ENCODE measurements at places on chromosomes 6 and 20.

GRCh38 chr20:46013829-46014516 lies 5.3 kb downstream of the MMP9 start:
- peak; percentile 26 for DNase-seq

DNA sequence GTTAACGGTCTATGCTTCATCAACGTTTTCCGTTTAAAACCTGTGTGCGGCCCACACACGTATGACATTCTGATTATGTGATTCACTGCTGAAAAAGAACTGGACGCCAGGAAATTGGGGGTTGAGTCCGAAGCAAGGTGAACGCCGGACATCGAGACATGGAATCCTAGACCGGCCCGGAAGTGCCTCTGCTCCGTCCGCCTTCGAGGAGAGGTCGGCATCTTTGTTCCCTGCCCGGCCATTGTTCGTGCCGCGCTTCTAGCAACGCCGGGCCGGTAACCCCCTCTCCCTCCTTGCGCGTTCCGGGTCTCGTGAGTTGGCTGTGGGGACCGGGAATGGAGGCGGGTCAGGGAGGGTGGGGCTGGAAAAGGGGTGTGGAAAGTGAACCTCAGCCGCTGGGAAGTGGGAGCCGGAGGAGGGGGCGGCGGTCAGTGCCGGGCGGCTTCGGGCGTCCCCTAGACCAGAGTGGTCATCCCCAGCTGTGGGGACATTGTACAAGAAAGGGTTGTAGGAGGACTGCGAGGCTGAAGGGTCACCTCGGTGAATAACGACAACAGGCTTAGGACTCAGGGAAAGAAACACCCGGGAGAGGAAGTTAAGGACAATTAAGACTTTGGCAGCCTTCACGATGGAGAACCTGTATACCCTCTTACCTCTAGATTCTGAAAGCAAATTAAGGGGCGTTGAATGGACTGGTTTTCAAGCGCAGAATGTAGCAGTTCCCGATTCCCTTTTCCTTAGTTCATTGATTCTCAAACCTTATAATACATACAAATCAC lies at the start of gene ZSCAN9:
TSS of gene ZSCAN9 (plus strand) at position 220 of the 779 bp plus-strand sequence. CDS start 1,810 bp downstream, outside the sequence.
- DNase-seq, result peak; percentile 89

DNA sequence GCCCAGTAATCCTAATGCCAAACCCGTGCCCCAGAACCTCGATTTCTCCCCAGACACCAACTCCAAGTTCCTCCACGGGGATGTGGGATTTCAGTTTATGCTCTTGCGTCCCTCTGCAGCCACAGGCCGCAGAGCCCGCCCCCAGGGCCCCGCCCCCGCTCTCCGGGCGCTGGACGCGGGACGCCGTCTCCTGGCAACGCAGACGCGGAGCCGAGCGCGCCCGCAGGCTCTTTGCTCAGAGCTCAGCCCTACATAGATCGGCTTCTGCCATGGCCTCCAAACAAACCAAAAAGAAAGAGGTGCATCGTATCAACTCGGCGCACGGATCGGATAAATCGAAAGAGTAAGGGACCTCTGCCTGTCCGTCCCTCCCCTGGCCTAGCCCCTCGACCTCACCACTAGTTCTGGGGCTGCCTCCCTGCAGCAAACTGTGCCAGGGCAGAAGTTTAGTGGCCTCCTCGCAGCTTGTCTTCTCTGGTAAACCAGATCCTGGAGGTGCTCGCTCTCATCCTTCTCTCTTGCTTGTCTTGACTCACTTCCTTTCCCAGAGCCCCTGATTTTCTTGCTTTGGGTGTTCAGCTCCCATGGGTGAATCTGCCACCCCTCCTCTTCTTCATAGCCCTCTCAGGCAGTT lies at the start of gene ADGB:
TSS of gene ADGB (plus strand) at position 201 of the 634 bp plus-strand sequence. CDS start at position 270, 69 bp downstream.
- DNase-seq, result peak; percentile 71

DNA sequence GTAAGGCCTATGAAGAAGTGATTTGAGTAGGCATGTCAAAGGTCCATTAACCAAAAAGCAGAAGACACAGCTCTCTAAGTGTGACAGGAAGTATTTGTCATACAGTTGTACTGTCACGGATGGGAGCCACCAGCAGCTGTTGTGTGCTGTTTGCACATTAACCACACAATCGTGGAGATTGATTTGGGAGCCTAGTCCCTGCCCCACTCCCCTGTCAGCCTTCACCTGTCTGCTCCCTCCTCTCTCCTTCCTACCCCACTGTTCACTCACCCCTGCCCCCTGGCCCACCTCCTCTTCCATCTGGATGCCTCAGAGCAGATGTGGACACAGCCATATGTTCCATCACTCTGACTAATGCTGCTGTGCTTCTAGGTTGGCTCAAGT lies 124.7 kb upstream of the SPACA1 start:
- DNase-seq, result no peak

DNA sequence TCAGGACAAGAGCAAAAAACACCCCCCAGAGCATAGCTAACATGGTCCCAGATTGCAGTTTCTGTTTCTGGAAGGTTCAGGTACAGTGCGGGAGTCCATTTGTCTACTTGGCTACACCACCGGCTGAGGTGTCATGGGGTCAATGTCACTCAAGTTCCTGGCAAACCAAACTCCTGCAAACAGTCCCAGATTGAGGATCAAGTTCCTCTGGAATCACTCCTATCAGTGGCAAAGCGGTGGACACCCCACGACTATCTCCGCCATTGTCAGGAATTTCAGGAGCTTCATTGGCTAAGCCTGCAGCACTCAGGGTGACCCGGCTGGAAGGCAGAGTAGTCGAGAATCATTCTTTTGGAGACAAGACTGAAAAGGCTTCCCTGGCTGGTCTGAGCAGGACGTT lies 41.8 kb downstream of the SLC22A1 start:
- DNase-seq, result no peak

DNA sequence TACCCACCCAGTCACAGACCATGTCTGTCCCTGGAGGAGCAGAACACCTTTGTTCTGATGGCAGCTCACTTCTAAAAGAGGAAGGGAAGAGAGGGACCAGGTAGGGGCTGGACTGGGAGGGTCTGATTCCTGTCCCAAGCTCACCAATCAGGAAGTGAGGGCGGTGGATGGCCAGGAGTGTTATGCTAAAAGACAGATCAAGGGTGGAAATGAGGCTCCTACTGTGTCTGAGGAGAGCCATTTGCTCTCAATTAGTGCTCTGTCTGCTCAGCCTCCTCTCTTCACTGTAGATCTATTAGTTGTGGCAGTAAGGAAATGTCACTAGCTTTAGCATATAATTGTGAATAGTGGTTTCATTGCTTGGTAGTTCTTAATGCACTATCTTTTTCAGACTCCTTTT lies 72.5 kb downstream of the ARMC2 start:
- DNase-seq, result no peak

DNA sequence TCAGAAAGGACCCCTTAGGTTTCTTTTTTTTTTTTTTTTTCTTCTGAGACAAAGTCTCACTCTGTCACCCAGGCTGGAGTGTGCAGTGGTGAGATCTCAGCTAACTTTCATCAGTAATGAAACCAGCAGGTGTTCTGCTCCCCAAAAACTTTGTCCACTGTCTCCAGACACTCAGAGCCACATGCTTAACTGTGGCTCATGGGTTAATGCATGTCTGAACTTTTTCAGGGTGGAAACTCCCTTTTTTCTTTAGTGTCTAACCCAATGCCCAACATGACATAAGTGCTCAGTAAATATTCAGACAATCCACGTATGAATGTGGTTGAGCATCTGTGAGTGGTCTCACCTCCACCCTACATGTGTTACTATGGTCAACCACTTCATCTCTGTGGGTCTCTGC lies 45.4 kb downstream of the MYB start:
- DNase-seq, result no peak

- DNase-seq, result no peak
These were observed 89.4 kb upstream of the PAK5 start for GRCh38 chr20:9928281-9928737.

GRCh38 chr6:80156221-80156620 lies 49.8 kb downstream of the BCKDHB start:
- no peak for DNase-seq

DNA sequence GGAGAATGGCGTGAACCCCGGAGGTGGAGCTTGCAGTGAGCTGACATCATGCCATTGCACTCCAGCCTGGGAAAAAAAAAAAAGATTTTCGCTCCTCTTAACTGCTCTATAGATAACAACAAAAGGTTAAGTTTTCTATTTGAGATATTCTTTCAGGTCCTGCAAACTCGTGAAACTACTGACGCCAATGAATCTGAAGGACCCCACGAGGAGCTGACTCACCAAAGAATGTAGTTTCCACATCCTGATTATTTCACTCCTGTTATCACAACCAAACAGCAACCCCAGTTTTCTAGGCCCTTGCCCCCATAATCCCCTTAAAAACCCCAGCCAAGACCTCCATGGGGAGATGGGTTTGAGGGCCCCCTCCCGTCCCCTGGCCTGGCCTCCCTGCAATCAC lies 58.7 kb downstream of the OTOR start:
- no peak for DNase-seq

DNA sequence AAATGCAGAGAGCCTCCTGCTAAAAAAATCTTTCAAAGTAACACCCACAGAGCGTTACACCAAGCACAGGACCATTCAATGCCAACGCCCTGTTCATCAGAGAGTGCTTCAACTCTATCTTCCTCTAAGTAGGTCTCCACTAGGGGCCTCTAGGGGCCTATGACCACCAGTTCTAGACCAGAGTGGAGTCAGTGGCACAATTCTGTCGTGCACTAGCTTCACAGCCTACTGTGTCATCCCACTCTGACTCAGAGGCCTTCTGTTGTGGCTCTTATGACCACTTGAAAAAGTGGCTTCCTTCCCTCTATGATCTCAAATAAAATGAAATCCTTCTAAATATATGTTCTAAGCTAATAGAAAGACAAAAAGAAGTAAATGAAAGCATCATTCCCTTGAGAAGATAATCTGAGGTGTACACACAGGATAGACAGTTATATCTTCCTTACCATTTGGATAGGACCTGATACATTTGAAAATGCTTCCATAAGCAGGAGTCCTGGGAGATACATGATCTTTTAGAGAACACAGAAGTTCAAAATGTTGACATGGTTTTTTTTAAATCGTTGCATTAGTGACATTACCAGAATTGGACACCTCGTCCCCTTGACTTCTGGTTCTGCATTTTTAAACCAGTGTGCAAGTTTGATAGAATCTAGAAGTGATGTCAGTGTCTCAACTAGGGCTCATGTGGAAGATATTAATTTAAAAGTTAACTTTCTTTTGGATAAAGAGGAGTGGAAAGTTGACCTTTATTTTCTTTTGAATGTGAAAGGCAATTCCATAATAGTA lies 151.9 kb downstream of the SH3BGRL2 start:
- DNase-seq, result no peak

GRCh38 chr20:6925744-6926278 lies 158.3 kb downstream of the BMP2 start:
- no peak for DNase-seq

- no peak for DNase-seq
These were observed 267.9 kb upstream of the PTCHD4 start for GRCh38 chr6:48378884-48379407.

GRCh38 chr6:26026833-26027490 lies 60.3 kb upstream of the HFE start:
- peak; percentile 95 for DNase-seq

GRCh38 chr20:3420211-3420707 lies 12.8 kb upstream of the DNAAF9 start:
- DNase-seq, result peak; percentile 10

DNA sequence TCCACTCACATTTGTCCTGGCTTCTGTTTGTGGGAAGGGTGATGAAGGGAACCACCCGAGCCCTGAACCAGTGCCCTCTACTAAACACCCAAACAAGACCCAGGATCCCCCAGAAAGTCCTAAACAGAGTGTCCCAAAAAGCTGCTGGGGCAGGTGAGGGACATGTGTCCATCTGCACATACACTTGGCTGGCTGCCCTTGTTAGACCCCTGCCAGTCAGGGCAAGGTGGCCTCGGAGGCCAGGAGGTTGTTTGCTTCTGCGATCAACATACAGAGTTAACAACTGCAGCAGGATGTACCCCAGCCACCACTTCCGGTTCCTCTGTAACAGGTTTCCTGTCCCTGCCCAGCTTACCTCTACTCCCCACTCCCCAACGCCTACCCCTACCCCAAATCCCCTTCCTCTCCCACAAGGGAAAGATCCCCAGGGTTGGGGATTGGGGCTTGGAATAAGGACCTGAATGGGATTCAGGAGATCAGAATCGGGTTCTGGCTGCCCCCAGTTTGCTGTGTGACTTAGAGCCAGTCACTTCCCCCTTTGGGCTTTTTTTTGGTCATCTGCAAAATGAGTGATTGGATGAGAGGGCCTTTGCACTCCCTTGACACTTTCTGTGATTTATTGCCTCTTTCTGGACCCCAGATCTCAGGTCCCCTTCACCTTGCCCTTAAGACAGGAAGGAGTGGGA lies 13.9 kb downstream of the DEF6 start:
- DNase-seq, result no peak

GRCh38 chr6:41647061-41647511 lies 8.8 kb downstream of the MDFI start:
- DNase-seq, result peak; percentile 26

DNA sequence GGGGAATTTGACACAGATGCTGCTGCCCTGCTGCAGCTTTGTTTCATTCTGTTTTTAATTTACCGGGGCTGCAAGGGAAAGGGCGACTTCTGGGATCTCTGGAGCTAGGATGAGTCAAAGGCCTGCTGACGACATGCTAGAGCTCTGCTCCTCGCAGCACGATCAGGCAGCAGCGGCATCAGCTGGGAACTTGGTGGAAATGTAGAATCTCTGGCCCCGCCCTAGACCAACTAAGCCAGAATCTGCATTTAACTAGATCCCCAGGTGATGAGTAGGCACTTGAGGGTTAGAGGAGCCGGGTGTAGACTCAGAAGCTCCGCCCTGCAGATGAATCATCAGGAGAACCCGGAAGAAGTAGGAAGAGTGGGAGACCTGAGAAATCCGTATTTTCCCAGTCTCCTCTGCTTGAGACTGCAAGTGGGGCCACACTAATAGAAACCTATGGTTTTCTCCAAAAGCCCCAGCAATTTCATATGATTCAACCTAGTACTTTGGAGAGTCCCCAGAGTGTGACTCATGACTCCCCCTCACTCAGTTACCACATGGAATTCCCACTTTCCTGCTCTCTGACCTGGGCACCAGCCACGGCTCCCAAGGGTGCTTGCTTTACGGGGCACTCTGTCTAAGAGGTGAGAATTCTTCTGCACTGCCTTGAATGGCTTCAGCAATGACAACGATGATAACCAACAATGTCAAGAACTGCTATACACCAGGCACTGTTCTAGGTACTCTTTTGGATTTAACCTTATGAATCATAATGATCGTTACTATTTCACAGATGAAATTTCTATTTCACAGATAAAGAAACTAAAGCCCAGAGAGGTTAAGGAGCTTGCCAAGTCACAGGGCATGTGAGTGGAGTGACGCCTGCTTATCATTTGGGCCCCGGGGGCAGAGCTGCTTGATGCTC lies 18.1 kb downstream of the TUBB2B start:
- DNase-seq, result peak; percentile 96

DNA sequence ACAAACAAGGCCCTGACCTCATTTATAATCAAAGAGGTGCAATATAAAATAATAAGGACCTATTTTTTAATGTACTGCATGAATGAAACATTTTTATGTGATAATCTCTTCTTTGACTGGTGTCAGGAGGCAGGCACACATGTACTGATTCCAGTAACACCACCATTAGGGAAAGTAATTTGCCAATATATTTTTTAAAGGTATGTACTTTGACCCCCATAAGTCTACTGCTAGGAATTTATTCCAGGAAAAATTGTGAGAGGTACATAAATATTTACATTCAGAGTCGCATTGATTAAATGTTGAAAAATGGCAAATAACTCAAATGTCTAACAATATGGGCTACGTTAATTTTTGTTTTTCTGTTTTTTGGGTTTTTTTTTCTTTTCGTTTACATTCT lies 325.4 kb upstream of the PRDM1 start:
- no peak for DNase-seq
